ENCODE measurements at places on chromosomes 16 and 17. TPM values are rescaled to one million over a fixed set of nuclear protein-coding genes. Genes with fewer than 3 reads are reported as not detected.

DNA sequence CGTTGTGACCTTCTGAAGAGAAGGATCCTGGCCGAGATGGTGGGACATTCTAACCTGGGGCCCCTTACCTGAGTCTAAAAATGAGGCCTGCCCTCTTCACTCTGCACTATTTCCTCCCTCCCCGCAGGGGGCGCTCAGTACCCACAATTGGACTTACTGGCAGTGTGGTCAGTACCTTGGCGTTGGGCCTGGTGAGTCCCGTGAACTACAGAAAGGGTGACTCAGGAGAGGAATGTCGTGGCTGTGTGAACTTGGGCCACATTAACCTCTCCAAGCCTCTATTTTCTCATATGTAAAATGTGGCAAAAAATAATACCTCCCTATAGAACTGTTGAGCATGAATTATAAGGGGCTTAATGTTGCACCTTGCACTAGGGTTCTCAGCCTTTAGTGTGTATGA is 3.9 kb downstream of the RSAD1 start:
- DNase-seq = peak; percentile 80

GRCh38 chr17:43431714-43432523 is 33.1 kb downstream of the ARL4D start:
- no peak for DNase-seq

DNA sequence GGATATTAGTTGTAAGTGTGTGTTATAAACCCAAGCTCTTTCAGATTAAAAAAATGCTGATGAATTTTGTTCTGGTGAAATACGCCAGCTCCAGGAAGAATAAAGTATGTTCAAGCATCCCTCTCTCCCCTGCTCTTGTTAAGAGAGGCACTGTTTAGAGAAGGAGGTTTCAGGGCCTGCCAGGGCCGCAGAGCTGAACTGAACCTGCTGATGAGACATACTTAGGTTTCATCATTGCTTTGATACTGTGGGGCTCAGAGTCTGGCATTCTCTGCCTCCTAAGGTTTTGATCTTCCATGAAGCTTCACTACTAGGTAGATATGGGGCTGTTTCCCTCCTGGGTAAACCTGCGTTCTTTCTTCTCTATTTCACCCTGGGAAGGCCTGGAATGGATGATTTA is 175.3 kb upstream of the FAM20A start:
- DNase-seq = no peak

DNA sequence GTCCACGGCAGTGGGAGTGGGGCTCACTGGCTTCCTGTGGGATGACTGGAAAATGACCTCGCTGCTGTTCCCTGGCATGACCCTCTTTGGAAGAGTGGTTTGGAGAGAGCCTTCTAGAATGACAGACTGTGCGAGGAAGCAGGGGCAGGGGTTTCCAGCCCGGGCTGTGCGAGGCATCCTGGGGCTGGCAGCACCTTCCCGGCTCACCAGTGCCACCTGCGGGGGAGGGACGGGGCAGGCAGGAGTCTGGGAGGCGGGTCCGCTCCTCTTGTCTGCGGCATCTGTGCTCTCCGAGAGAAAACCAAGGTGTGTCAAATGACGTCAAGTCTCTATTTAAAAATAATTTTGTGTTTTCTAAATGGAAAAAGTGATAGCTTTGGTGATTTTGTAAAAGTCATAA is 7.8 kb upstream of the RNF213 start:
- DNase-seq = no peak

DNA sequence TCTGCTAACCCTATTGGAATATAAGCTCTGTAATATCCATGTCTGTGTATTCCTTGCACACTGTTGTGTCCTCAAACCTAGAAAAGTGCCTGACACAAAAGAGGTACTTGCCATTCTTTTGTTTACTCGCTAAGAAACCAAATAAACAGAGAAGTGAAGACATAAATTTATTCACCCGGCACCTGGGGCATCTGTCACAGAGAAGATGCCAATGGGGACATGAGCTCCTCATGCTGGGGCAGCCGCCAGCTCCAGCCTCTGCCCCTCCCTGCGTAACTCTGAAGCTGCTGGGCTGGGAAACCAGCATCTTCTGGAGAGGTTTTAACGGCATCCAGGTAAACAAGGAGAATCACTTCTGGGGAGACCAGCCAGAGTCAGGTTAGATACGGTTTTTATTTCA is 15.1 kb upstream of the CDRT4 start:
- no peak for DNase-seq

- DNase-seq = no peak
These were observed 73.2 kb upstream of the AKTIP start for GRCh38 chr16:53576210-53576609.

- DNase-seq = no peak
These were observed 152.0 kb downstream of the SDK2 start for GRCh38 chr17:73492125-73492820.

- DNase-seq = no peak
These were observed 470 bp upstream of the CDK3 start for GRCh38 chr17:76000016-76000754.

DNA sequence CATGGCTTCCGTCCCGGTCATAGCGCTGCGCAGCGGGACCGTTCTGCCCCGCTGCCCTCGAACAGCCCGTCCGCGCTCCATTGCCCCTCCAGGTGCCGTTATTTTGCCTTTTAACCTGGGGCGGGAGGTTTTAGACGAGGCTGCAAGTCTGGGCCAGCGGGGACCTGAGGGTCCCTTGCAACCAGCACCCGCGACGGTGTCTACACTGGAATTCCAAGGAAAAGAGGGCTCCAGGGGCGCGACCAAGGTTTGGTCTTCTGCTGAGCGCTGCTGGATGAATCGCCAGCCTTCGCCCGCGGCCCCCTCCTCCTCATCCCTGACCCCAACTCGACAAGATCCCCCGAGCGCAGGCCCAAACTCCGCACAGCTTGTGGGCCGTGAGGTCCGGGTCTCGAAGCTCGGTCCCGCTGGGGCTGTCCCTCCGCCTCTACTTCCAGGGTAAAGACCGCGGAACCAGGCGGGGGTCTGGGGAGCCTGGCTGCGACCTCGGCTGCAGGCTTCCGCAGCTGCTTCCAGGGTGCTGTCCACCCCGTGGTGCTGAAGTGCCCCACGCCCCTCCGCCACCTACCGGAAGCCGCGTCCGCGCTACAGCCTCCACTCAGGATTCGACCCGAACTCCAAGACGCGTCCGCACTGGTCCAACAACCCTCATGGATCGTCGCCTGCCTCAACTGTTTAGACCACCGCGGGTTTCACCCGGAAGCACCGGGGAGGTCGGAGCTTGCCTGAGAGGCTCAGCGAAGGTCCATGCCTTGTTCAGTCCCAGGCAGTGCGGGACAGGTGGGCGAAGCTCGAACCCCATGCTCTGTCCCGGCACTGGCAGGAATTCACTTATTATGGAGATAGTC is 10.1 kb upstream of the CA4 start:
- no peak for DNase-seq

DNA sequence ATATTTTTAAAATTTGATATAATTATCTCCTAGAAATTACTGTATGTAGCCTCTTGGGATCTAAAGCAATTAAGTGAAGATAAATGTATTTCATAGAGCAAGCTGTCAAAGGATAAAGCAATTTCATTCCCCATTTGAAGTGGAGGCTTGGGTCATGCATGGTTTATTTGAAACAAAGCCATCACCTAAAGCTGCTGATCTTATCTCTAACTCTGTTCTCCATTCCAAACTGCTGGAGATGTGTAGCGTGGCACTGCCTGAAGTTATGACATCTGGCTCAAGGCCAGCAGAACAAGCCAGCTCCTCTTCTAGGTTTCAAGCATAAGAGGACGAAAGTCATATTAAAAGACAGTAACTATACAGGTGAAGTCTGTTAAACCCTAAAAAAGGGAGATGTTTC is 83.9 kb downstream of the HIC1 start:
- no peak for DNase-seq

- no peak for DNase-seq
These were observed 159.8 kb downstream of the RPTOR start for GRCh38 chr17:80704381-80704819.

DNA sequence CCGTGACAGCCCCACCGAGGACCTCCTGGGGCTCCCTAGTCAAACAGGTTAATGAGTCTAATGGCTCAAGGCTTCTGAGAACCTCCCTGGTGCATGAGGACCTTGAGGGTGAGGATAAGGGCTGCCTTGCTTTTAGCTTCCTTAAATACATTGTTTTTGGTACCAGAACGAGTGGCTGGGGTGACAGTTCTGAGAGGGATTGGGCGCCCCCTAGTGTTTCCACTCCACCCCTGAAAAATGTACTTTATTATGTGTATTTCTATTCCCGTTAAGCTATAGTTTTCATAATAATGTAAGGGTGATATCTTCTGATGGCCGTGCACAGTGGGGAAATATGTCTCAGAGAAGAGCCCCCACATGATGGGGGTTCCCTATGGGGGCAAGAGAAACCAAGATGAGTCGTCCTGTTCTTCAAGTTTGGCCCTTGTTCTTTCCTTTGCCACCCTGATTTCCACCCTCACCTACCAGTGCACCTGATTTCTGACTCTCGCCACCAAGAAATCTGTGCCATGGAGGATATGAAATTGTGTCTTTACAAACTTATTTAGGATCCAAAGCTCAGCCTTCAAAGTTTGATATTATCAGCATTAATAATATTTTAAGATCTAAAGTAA is 14.5 kb upstream of the VWA3A start:
- no peak for DNase-seq

- no peak for DNase-seq
These were observed 28.8 kb downstream of the ZCCHC14 start for GRCh38 chr16:87463722-87464690.

DNA sequence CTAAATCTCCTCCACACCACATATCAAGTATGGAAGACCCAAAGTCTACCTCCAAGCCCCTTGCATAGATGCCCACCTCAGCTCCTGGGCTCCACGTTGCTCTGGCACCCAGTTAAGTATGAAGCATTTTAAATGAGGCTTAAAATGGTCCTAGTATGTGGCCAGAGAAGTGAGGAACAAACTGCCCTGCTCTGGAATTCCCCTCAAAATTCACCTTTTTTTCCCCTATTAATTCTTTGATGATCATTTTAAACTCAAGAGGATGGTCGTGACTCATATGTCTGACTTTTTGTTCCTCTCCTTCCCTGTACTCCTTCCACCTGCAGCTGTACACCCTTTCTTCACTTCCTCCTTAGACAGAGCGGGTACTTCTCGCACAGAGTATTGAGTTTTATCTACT is 234.5 kb upstream of the MYOCD start:
- DNase-seq = no peak

DNA sequence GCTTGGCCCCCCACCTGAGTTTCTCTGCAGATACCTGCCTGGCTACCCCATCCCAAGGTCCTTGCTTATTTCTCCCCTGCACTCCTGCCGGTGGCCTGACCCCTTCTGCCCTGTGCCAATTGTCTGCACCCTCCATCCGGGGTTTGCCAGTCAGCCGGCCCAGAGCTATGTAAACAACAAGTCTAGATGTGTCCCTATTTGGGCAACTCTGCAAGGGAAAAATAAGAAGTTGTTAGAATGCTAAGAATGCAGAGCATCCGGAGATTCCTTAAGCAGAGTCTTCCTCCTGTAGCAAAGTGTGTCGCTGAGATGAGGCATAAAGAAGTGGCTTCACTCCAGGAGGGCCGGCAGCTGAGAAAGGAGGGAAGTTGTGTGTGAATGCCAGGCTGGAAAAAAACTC is 46.6 kb downstream of the RGS9 start:
- no peak for DNase-seq

GRCh38 chr16:29702269-29702668 is 23.3 kb downstream of the QPRT start:
- no peak for DNase-seq

GRCh38 chr16:58732545-58733247 is 1.4 kb downstream of the GOT2 start:
- no peak for DNase-seq

DNA sequence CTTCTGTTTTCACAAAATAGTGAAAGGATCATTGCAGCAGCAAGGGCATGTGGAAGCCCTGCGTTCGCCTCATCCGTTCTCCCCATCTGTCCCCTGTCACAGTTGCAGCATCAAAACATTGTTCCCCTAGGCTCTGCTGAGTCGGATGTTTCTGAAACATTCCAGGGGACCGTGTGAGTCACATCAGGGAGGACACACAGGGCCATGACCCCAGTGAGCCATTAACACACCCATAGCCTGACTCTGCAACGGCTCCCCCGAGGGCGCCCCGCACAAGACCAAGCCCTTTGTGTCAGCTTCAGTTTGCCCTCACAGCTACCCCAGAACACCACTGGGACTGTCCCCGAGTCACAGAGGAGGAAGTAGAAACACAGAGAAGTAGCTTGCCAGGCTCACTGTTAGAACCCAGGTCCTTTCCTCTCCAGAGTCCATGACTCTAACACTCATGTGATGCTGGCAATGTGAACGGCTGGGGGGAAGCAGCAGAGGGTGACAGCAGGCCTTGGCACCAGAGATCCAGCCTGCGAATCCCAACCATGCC is 63.3 kb upstream of the HSBP1 start:
- DNase-seq = no peak

- no peak for DNase-seq
These were observed 20.7 kb downstream of the MYBBP1A start for GRCh38 chr17:4534515-4534914.

GRCh38 chr17:76490112-76490710 is 11.0 kb downstream of the RHBDF2 start:
- DNase-seq = no peak

DNA sequence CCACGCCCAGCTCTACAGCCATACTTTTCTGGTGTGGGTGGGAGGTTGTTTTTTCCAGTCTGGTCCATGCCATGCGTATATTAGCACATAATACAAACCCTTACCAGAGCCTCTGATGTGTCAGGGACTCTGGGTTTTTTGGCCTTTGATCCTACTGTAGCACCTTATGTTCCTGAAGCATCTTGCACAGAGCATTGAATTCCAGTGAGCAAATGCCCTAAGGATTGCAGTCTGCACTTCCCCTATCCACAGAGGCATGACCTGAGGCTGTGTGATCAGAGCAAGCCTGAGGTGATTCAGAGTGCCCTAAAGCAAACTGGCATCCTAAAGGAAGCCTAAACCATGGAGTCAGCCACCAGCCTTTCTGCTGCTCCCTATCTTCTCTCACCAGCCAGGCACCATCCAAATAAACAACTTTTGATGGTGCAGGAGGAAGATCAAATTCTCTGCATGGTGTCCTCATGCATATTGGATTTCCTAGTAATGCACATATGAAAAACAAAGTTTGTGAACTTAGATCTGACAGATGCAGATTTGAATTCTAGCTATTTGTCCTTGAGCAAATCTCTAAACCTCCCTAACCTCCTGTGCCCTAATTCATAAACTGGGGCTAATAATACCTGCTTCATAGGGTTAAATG is 41.2 kb upstream of the HAS3 start:
- DNase-seq = peak; percentile 51

- no peak for DNase-seq
These were observed 83.2 kb downstream of the C16orf78 start for GRCh38 chr16:49456763-49457162.

Gene NUP85
- 141 TPM for total RNA-seq

Gene NCOR1
- 83.8 TPM for total RNA-seq

Gene LITAFD
- not detected for total RNA-seq

Gene RECQL5
- 46.1 TPM for total RNA-seq

Gene GCGR
- total RNA-seq = 1.6 TPM

Gene TBC1D3I
- total RNA-seq = 0.54 TPM

Gene GAS7
- total RNA-seq = 0.05 TPM

Gene ABCC11
- total RNA-seq = not detected

Gene CDRT15
- total RNA-seq = not detected

Data from Panc1 (cell line).